ENCODE measurements at places on chromosomes 6 and 20. TPM values are rescaled to one million over a fixed set of nuclear protein-coding genes. Genes with fewer than 3 reads are reported as not detected.

The LRFN2 gene
- not detected for total RNA-seq

The TRIM15 gene
- not detected for total RNA-seq

The VGLL2 gene
- total RNA-seq, result not detected

The WFDC12 gene
- 0.96 TPM for total RNA-seq

The BNIP5 gene
- total RNA-seq, result not detected

The DOK5 gene
- total RNA-seq, result 0.24 TPM

The HLA-DQB2 gene
- not detected for total RNA-seq

The IBTK gene
- total RNA-seq, result 56.1 TPM

The CST2 gene
- total RNA-seq, result not detected

The CLVS2 gene
- not detected for total RNA-seq

The TSPYL4 gene
- 2.9 TPM for total RNA-seq

The TMEM74B gene
- total RNA-seq, result 2.4 TPM

The UST gene
- 27.7 TPM for total RNA-seq

The PRSS35 gene
- total RNA-seq, result under 0.01 TPM

The SLC17A3 gene
- total RNA-seq, result not detected

The SLCO4A1 gene
- 1.1 TPM for total RNA-seq

The CLDN20 gene
- not detected for total RNA-seq

The TGM2 gene
- 67.5 TPM for total RNA-seq

The ZSCAN26 gene
- 8.7 TPM for total RNA-seq

The LY6G6F gene
- not detected for total RNA-seq

The OR2H2 gene
- total RNA-seq, result 0.24 TPM

The HTR1B gene
- 0.24 TPM for total RNA-seq

The EDN1 gene
- 45.5 TPM for total RNA-seq

The DPPA5 gene
- total RNA-seq, result not detected

The MRPL18 gene
- total RNA-seq, result 80.2 TPM

The PLCB4 gene
- 1.5 TPM for total RNA-seq

The LBP gene
- not detected for total RNA-seq

The HLA-DRB5 gene
- under 0.01 TPM for total RNA-seq

The TNFRSF21 gene
- 72.3 TPM for total RNA-seq

The PNLDC1 gene
- under 0.01 TPM for total RNA-seq

The ACTL10 gene
- total RNA-seq, result 2.7 TPM
